CD8-positive, alpha-beta T cell (primary cell): ENCODE measurements at places on chromosomes 11 and 22.

GRCh38 chr11:76721755-76722677, 51.5 kb upstream of the LRRC32 start:
- DNase-seq, result peak; percentile 79

DNA sequence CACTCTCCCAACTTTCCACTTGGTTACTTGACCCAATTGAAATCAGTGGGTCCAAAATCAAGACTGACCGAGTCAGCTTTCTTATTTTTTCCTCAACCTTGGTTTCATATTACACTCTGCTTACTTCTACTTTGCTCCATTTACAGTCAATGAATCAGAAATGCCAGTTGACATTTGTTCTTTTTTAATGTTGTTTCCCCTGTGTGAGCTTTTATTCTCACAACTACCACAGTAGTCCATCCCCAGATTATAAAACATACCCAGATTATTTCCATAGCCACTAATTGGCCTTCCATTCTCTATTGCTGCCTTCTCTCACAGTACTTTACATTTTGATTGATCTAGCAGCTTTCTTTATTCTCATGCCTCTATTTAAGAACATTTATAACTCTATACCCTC, 50.0 kb downstream of the DNAJC24 start:
- no peak for DNase-seq

DNA sequence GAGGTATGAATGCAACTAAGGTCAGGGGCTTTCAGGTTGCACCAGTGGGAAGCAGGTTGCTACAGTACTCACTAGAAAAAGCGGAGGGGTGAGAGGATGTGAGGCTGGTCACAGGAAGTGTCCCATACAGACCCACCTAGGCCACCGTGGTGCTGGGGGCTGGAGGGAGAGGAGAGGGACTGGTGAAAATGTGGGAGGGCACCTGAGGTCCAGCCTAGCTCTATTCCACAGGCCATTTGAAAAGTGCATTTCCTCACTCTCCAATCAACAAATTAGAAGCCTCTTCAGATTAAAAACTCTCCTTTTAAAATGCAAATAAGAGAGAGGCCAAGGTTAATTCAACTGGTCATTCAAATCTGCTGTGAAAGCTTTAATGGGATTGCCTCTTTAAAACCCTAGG, 38.6 kb upstream of the NCAM1 start:
- no peak for DNase-seq

- peak; percentile 64 for DNase-seq
These were observed 25.4 kb upstream of the SORL1 start for GRCh38 chr11:121426476-121427399.

DNA sequence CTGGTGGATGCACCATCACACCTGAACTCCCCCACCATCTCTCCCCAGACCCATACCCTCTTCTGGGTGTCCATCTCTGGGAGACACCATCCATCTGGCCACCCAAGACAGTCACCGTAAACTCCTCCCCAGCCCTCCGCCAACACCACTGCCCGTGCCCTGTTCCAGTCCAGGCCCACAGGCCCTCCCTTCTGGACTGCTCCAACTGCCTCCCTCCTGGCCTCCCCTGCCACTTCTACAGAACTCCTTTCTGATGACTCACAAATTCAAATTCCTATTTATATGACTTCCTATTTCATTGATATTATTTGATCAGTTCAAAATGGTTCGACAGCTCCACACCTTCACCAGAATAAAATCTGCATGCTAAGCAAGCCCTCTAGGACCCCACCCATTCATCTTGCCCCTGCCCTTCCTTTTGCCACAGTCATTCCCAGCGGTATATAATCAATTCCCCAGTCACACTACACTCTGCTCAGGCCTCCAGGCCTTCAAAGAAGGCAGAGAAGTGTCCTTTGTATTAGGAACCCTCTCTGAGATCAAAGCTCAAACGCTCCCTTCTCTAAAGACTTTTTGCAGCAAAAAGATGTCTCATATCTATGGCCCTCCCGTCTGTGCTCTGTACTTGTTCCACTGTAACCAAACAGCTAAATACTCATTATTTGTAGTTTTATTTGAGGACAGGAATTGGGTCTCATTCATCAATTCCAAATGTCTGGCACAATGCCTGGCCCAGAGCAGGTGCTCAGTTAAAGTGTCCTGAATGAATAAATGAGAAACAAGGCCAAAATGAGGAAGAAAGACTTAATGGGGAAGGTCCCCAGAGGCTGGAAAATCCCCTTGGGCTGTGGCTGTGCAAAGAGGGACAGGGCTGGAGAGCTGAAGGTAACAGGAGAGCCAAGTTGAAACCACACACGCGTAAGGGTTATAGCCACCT, 29.0 kb downstream of the MYH9 start:
- no peak for DNase-seq

- no peak for DNase-seq
These were observed 2.6 kb downstream of the OVOL1 start for GRCh38 chr11:65789230-65790103.

DNA sequence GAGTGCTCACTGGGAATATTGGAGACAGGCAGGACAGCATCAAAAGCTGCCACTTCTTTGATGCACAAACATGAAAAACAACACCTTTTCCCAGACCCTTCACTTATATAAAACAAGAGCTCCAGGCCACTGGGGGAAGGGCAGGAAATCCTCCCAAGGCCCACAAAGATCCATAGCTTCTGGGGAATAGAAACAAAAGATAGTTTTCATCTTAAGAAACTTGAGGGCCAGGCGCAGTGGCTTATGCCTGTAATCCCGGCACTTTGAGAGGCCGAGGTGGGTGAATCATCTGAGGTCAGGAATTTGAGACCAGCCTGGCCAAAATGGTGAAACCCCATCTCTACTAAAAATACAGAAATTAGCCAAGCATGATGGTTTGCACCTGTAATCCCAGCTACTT, 15.3 kb downstream of the RTL6 start:
- DNase-seq, result no peak

- no peak for DNase-seq
These were observed 428.8 kb downstream of the DYNC2H1 start for GRCh38 chr11:103537904-103538502.

DNA sequence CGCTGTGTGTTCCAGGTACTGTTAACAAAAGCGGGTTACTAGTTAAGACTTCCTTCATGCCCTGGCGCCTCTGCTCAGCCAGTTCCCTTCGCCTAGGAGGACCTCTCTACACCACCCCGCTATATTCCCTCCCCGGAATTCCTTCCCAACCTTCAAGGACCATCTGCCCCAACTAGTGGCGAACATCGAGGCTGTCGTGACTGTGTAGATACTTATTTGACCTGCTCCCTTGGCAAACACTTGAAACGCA, 450 bp upstream of the BCL2L13 start:
- DNase-seq, result no peak

DNA sequence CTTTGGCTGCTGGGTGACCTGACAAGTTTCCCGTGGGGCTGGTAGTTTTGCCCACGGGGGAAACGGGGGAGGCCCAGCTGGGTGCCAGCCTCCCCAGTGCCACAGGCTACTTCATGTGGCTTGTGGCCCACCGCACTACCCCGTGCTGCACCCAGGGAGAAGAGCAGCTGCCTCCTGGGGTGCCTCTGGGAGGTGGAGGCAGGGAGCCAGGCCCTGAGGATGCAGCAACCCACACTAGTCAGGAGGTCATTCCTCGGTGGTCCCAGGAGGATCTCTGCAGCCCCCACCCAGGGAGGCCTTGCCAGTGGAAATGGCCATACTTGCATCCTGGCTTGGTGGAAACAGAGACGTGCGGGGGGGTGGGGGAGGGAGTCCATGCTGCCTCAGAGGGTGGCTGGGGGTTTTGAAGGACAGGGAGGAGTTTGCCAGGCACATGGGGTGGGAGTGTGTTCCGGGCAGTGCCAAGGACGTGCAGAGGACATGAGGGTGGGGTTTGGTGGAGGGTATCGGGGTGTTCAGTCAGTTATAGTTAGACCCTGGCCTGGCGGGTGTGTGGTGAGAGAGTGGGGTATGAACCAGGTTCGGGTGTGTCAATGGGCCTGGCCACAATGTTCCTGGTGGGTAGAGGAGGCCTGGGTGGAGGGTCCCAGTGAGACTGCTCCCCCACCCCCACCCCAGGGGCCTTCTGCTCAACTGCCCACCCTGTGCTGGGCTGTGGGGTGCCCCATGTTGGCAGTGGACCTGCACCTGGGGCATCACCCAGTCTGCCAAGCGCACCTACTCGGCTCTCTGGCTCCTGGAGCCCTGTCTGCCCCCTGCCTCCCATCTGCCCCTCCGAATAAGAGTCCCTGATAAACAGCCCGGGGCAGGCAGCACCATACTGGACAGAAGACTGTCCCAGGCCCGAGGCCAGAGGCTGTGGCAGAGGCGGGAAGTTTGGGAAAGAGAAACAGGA, 3.8 kb downstream of the PIM3 start:
- peak; percentile 76 for DNase-seq

DNA sequence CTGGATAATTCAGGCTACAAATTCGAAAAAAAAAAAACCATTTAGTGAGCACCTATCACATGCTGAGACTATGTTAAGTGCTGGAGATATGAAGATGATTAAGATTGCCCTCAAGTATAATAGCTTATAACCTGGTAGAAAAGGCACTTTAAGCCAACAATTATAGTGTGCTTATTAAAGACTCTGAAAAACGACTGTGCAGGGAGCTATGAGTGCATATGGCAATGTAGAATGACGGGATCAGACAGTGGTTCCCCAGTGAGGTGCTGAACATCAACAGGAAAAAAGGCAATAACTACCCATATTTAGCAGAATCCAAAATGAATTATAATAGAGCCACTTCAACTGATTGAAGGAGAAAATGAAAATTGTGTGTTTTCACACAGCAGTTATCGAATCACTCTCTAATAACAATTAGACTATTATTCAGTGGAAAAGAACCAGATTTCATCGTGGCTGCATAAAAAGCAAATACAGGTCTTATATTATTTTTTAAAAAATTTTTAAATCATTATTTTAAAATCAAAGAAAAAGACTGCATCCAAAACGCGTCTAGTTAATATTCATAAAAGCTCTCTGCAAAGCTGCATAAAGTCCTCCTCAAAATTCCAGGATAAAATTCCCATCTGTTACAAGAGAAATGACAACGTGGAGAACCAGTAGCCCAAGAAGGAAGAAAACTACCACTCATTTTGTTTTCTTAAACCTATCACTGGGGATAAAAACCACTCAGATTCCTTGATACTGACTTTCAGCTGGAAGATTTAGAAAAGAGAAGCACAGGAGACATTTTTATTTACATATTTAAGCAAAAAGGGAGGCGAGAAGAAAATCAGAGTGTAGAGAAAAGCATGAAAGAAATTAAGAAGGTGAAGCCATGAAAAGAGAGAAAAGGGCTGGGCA, 1.1 kb downstream of the MTMR2 start:
- no peak for DNase-seq

- no peak for DNase-seq
These were observed 128.8 kb upstream of the ANO1 start for GRCh38 chr11:69949327-69949726.

GRCh38 chr11:73466643-73467042, 90.4 kb downstream of the RELT start:
- DNase-seq, result no peak

GRCh38 chr11:64863391-64864060, 14.9 kb downstream of the EHD1 start:
- DNase-seq, result no peak

- no peak for DNase-seq
These were observed 465.3 kb upstream of the ARHGAP42 start for GRCh38 chr11:100221791-100222190.

DNA sequence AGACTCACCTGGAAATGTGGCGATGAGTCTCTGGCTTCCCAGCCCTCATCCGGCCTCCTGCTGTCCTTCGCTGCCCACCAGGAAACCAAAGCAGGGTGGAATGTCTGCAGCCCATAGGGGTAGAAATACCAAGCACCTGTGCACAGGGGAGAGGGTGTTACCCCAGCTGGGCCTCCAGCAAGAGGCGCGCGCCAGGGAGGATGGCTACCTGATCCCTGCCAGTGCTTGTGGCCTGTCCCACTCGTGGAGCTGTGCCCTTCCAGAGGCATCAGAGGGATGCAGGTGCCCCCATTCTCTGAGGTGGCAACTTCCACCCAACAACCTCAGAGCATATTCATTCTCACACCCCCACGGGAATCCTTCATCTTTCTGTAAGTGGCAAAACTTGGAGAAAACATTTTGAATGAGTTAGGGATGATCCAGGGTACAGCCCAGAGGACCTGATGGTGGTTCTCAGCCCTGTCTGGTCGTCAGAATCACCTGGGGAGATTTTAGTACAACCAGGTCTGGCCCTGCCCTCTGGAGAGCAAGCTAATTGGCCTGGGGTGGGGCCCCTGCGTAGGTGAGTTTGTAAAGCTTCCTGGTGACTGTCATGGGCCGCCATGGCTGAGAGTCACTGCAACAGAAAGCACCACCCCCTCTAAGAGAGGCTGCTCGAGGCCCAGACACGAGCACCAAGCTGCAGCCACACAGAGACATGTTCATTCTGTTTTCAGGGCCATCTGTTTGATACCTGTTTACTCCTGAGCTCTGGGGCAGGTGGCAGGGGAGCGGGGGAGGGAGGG, 9.9 kb downstream of the SUN2 start:
- DNase-seq, result no peak

- DNase-seq, result no peak
These were observed 595.1 kb downstream of the SOX6 start for GRCh38 chr11:15761235-15761634.

GRCh38 chr22:49943405-49943765, 17.2 kb upstream of the PIM3 start:
- DNase-seq, result no peak

- no peak for DNase-seq
These were observed 96.1 kb downstream of the SHANK2 start for GRCh38 chr11:71156301-71156700.

- no peak for DNase-seq
These were observed 9.8 kb downstream of the TRAF6 start for GRCh38 chr11:36500315-36500721.

DNA sequence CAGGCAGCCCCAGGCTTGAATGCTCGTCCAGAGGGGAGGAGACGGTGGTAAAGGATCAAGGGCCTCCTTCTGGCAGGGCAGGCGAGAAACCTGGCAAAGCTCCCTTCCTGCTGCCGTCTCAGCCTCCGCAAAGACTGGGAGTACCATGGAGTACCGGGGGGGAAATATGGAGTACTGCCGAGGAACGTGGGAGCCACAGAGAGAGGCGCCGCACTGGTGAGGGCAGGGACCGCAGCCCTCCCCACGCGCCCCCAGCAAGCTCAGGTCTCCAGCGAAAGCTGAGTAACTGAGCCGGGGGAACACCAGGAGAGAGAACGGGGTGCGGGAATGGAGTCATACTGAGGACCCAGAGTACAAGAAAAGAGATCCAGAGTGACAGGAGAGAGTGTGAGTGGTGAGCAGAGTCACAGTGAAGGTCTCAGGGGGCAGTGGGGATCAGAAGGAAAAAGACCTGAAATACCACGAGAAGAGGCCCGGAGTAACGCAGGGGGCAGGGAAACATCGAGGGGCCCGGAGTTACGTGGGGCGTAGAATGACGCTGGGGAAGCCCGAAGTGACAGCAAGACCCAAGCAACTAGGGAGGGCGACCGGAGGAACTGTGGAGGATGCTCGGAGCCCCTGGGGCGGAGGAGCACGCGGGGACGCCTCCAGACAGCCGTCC, 740 bp downstream of the EML3 start:
- DNase-seq, result peak; percentile 31

GRCh38 chr11:13126430-13126829, 117.3 kb downstream of the RASSF10 start:
- no peak for DNase-seq

- DNase-seq, result no peak
These were observed 45.6 kb downstream of the PISD start for GRCh38 chr22:31616315-31616980.

- no peak for DNase-seq
These were observed 84.4 kb downstream of the CD44 start for GRCh38 chr11:35223371-35223796.
